Small intestine (tissue), 16 donors: ENCODE measurements at places on chromosomes 7 and 10. TPM values are rescaled to one million over a fixed set of nuclear protein-coding genes. Genes with fewer than 3 reads are reported as not detected.

The PNLIPRP3 gene
- not detected for polyA plus RNA-seq

- H3K36me3 ChIP-seq = no peaks in the 10 kb centered on the region
- DNase-seq = no peak
- no peak overlapping the region for H3K4me3 ChIP-seq
- H3K4me1 ChIP-seq = peaks cover 7% of the 10 kb centered on the region
Measured at GRCh38 chr7:22268884-22269421, 88.0 kb downstream of the RAPGEF5 start.

The BRAT1 gene
- 25.6 TPM for polyA plus RNA-seq

The DDX50 gene
- polyA plus RNA-seq = 18.6 TPM

GRCh38 chr7:3862774-3863173 lies 561.7 kb downstream of the SDK1 start:
- no peaks in the 10 kb centered on the region for H3K4me1 ChIP-seq
- no peak overlapping the region for H3K4me3 ChIP-seq
- no peak for DNase-seq
- H3K27ac ChIP-seq = peak overlapping the region; percentile 19
- H3K36me3 ChIP-seq = no peaks in the 10 kb centered on the region

DNA sequence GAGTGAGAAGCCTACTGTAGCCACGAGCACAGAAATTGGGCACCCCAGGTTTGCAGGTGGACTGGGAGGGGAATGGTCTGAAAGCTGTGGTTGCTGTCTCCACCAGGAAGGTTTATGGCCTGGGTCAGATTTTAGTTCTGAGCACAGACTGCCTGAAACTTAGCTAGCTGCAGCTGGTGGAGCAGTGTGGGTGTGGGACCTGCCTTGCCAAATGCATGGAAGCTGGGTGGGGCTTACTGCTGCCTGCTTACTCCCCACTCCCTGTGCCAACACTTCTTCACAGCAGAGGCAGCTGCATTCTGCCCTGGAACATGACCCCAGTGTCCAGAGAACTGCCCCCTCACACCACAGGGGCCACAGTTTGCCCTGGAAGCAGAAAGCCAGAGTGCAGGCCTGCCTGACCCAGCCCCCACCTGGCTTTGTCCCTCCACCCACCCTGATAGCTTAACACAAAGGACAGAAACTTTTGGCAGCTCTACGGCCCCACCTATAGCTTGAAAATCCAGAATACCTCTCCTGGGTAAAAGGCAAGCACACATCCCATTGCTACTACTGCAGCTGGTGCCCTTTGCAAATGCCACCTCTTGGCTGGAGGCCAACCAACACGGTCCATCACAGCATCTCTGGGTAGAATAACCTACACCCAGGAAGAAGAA lies 281.6 kb downstream of the AGMO start:
- H3K36me3 ChIP-seq = no peaks in the 10 kb centered on the region
- H3K4me1 ChIP-seq = no peaks in the 10 kb centered on the region
- H3K27ac ChIP-seq = no peak overlapping the region
- no peak for DNase-seq

The OR2A25 gene
- polyA plus RNA-seq = not detected

The INHBA gene
- polyA plus RNA-seq = 0.63 TPM

- no peaks in the 10 kb centered on the region for H3K27me3 ChIP-seq
- DNase-seq = no peak
- H3K36me3 ChIP-seq = no peaks in the 10 kb centered on the region
- no peaks in the 10 kb centered on the region for H3K4me1 ChIP-seq
- no peak overlapping the region for H3K4me3 ChIP-seq
Measured at GRCh38 chr10:4515721-4516120, 310.3 kb upstream of the AKR1E2 start.

- no peaks in the 10 kb centered on the region for H3K27me3 ChIP-seq
- no peak overlapping the region for H3K4me3 ChIP-seq
- H3K36me3 ChIP-seq = no peaks in the 10 kb centered on the region
- H3K4me1 ChIP-seq = no peaks in the 10 kb centered on the region
- H3K27ac ChIP-seq = no peak overlapping the region
Measured at GRCh38 chr10:21281765-21282484, 243.6 kb downstream of the SKIDA1 start.

DNA sequence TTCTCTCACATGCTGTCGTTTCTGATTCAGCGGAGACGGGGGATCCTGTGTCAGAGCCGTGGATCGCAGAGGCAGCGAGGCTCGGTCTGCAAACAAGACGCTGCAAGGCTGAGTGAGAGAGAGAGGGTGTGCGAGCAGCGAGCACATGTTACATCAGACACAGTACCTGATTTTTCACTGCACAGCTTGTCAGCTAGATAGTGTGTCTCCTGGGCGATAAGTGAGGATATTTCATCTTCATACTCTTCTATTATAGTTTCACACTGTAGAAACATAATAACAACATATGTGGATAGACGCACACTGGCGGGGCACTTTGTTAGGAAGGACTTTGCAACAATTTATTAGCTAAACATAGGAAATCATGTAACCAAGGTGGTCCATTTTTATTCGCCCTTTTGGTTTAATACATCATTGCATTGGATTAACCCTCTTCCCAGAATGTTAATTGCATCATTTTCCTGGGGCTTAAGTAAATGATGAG lies 39.5 kb downstream of the CNPY1 start:
- no peaks in the 10 kb centered on the region for H3K4me1 ChIP-seq
- H3K27ac ChIP-seq = no peak overlapping the region
- peaks cover 9% of the 10 kb centered on the region for H3K27me3 ChIP-seq
- H3K4me3 ChIP-seq = no peak overlapping the region
- H3K36me3 ChIP-seq = no peaks in the 10 kb centered on the region
